Uterus (tissue), 4 donors: ENCODE measurements at places on chromosomes 2 and 18. TPM values are rescaled to one million over a fixed set of nuclear protein-coding genes. Genes with fewer than 3 reads are reported as not detected.

DNA sequence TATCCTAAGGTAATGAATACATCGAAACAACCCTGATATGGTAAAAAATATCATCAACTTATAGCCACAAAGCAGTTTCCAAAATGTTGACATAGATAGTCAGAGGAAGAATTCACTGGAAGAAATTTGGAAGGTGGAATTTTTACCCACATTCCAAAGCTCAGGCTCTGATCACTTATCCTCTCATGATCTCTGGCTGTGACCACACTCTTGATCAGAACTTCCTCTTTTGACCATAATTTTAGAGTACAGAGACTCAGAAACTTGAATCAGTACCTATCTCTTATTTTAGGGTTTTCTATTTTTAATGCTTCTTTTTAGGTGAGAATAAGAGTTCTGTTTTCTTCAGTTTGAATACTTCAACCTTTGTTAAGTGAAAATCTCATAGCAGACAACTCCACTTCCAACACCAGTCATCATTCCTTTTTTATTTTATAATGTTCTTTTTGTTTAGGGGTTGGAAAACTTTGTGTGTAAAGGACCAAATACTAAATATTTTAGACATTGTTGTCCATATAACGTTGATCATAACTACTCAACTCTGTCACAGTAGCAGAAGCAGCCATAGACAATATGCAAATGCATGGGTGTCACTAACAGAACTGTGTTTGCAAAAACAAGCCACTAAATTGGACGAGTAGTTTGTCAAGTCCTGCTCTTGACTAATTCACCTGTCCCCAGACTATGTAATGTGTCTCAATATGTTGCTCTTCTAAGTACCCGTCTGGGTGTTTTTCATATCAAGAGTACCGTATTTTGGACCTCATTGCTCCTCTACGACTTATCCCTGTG is 891.6 kb upstream of the CRIM1 start:
- no peaks in the 10 kb centered on the region for H3K4me1 ChIP-seq
- H3K27me3 ChIP-seq = no peaks in the 10 kb centered on the region
- no peaks in the 10 kb centered on the region for H3K36me3 ChIP-seq
- DNase-seq = no peak
- H3K4me3 ChIP-seq = no peak overlapping the region

GRCh38 chr2:186098821-186099220 is 360.2 kb downstream of the FSIP2 start:
- no peak overlapping the region for H3K27ac ChIP-seq
- no peak for DNase-seq
- no peak overlapping the region for H3K4me3 ChIP-seq
- no peaks in the 10 kb centered on the region for H3K4me1 ChIP-seq

DNA sequence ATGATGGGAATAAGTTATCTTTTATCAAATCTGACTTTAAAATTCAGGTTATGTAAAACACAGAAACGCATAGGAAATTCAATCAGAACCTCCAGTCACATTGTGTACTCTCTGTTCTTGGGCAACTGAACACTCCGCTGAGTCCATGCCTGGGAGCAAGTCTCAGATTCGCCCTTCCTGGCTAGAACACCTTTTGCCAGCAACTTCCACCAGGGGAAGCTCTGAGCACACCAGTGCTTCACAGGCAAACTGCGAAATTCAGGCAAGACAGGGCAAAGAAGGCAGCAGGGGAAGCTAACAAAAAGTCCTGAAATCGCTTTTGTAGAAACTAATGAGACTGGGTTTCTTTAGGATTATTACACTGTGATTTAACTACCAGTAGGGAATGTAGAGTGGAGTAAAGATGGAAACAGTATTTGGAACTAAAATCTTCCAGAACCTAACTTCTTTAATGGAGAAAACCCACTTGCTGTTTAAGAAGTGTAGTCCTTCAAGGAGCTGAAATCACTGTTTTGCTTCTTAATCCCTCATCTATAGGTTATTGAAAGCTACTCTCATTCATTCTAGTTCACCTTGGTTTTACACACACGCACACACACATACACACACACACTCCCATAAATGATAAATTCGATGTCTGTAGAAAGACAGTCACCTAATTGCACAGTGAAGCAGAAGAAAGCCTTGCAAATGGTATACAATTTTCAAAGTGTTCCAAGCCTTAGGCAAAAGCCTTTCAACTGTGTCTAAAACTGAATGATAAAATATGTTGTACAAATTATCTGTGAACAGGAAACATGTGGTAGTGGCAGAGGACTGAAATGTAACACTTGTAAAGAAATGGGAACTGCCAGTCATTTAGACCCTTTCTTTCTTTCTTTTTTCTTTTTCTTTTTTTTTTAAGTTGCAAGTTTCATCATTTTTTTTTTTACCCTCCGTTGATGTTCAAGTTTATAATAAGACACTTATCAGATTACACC is 214.5 kb downstream of the TMEM182 start:
- H3K27me3 ChIP-seq = no peaks in the 10 kb centered on the region
- H3K4me1 ChIP-seq = no peaks in the 10 kb centered on the region
- no peak overlapping the region for H3K4me3 ChIP-seq

DNA sequence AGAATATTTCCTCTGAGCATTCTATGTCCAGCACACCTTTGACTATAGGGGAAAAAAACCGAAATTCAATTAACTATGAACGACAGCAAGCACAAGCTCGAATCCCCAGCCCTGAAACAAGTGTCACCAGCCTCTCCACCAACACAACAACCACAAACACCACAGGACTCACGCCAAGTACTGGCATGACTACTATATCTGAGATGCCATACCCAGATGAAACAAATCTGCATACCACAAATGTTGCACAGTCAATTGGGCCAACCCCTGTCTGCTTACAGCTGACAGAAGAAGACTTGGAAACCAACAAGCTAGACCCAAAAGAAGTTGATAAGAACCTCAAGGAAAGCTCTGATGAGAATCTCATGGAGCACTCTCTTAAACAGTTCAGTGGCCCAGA is 79.4 kb upstream of the FAM117B start:
- H3K4me1 ChIP-seq = no peaks in the 10 kb centered on the region
- no peak overlapping the region for H3K27ac ChIP-seq
- no peak overlapping the region for H3K4me3 ChIP-seq
- H3K36me3 ChIP-seq = no peaks in the 10 kb centered on the region
- H3K27me3 ChIP-seq = no peaks in the 10 kb centered on the region

DNA sequence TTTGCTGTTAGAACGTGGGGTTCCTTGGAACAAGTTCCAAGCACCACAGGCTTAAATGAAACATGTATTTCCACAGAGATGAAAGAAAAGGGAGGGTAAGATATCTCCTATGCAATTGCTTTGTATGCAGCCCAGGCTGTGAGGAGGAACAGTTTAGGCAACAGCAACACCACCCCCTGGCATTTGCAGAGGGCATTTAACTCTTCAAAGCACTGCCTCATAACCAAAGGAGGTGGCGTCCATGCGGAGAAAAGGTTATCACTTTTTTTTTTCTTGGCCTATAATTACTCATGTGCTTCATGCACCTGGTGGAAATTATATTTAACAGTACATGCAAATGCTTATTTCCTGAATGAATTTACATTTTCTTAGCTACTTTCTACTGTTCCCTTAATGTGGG is 286.0 kb downstream of the LPIN1 start:
- H3K4me3 ChIP-seq = no peak overlapping the region
- H3K4me1 ChIP-seq = no peaks in the 10 kb centered on the region
- no peak overlapping the region for H3K27ac ChIP-seq
- no peaks in the 10 kb centered on the region for H3K27me3 ChIP-seq
- no peaks in the 10 kb centered on the region for H3K36me3 ChIP-seq

- no peaks in the 10 kb centered on the region for H3K4me1 ChIP-seq
- no peak overlapping the region for H3K27ac ChIP-seq
Measured at GRCh38 chr18:39406941-39407340, 1841.3 kb upstream of the CELF4 start.

DNA sequence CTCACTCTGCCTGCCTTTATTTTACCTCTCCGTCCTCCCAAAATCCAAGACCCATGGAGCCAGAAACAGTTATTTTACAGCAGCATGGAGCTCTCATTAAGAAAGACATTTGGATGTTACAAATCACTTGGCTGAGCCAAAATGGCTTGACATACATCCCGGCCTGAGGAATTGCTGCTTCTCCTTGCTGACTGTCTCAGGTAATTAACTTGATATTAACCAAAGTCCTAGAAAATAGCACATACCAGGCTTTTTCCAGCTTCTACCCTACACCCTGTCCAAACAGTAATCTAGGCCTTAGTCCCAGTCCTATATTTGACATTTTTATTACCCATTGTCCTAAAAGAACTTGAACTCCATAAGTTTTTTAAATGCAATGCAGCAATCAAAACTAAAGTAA is 205.0 kb downstream of the TMX3 start:
- no peak overlapping the region for H3K4me3 ChIP-seq
- H3K4me1 ChIP-seq = no peaks in the 10 kb centered on the region
- H3K27ac ChIP-seq = no peak overlapping the region

DNA sequence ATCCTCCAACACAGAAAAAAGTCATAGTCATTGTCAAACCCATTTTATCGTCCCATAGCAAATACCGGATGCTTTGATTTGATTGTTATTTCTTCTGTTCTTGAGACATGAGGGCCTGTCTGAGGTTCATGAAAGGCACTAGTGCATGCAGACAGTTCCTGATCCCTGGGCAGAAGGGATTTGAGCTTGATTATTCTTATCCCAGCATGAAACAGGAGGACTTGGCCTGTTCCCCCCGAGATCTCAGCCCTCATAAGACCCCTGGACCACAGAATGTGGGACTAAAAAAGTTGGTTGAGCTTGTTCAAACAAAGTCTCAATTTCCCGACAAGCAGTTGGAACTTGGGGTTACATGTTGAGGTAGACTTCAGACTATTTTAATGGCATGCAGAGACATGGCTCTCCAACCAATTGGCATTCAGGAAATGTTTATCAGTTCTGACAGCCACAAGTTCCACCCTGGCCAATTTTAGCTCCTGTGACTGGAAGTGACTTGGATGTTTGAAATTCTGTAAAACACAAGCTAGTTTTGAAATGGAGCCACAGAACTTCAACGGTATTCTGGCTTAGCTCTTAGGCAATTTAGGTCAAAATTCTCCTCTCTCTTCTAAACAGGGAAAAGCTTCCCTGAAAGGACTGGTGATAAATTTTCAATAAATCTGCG is 366.9 kb upstream of the SLC14A2 start:
- H3K4me3 ChIP-seq = no peak overlapping the region
- DNase-seq = no peak
- H3K27ac ChIP-seq = no peak overlapping the region
- H3K36me3 ChIP-seq = no peaks in the 10 kb centered on the region
- H3K27me3 ChIP-seq = no peaks in the 10 kb centered on the region

- H3K36me3 ChIP-seq = no peaks in the 10 kb centered on the region
- no peak overlapping the region for H3K4me3 ChIP-seq
- no peak for DNase-seq
- no peak overlapping the region for H3K27ac ChIP-seq
Measured at GRCh38 chr2:190933361-190933760, 52.7 kb downstream of the GLS start.

- DNase-seq = peak; percentile 64
- no peaks in the 10 kb centered on the region for H3K27me3 ChIP-seq
- H3K36me3 ChIP-seq = no peaks in the 10 kb centered on the region
- peaks cover 24% of the 10 kb centered on the region for H3K4me1 ChIP-seq
- H3K4me3 ChIP-seq = peak overlapping the region; percentile 95
- peak overlapping the region; percentile 99 for H3K27ac ChIP-seq
Measured at GRCh38 chr2:218400167-218400929, 680 bp downstream of the CTDSP1 start.

GRCh38 chr2:174524527-174524926 is 37.7 kb upstream of the GPR155 start:
- H3K27me3 ChIP-seq = no peaks in the 10 kb centered on the region
- no peak overlapping the region for H3K4me3 ChIP-seq
- H3K4me1 ChIP-seq = no peaks in the 10 kb centered on the region
- H3K27ac ChIP-seq = no peak overlapping the region
- no peaks in the 10 kb centered on the region for H3K36me3 ChIP-seq

- H3K4me1 ChIP-seq = no peaks in the 10 kb centered on the region
- H3K4me3 ChIP-seq = no peak overlapping the region
- no peaks in the 10 kb centered on the region for H3K27me3 ChIP-seq
- no peak for DNase-seq
Measured at GRCh38 chr18:42636309-42636708, 479.2 kb downstream of the RIT2 start.

GRCh38 chr2:10254373-10255188 is 48.1 kb upstream of the HPCAL1 start:
- H3K36me3 ChIP-seq = no peaks in the 10 kb centered on the region
- no peak overlapping the region for H3K27ac ChIP-seq
- no peaks in the 10 kb centered on the region for H3K27me3 ChIP-seq
- no peak overlapping the region for H3K4me3 ChIP-seq

DNA sequence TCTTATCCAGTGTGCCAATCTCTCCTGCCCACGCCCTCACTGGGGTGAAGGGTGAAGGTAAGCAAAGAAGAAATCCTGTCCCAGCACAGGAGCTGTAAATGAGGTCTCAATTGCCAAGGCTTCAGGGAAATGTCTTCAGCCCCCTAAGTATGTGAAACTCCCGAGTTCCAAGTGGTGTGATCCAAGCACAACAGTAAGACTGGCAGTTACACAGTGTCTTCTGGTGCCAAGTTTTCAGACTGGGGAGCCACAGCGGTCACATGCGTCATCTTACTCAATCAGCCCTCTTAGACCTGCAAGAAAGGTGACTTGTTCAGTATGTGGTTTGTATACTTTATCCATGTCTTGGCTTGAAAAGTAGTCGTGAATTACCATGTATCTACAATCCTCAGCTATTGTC is 55.0 kb upstream of the SPRED2 start:
- no peak overlapping the region for H3K4me3 ChIP-seq
- H3K4me1 ChIP-seq = no peaks in the 10 kb centered on the region
- H3K27me3 ChIP-seq = no peaks in the 10 kb centered on the region
- H3K36me3 ChIP-seq = no peaks in the 10 kb centered on the region

DNA sequence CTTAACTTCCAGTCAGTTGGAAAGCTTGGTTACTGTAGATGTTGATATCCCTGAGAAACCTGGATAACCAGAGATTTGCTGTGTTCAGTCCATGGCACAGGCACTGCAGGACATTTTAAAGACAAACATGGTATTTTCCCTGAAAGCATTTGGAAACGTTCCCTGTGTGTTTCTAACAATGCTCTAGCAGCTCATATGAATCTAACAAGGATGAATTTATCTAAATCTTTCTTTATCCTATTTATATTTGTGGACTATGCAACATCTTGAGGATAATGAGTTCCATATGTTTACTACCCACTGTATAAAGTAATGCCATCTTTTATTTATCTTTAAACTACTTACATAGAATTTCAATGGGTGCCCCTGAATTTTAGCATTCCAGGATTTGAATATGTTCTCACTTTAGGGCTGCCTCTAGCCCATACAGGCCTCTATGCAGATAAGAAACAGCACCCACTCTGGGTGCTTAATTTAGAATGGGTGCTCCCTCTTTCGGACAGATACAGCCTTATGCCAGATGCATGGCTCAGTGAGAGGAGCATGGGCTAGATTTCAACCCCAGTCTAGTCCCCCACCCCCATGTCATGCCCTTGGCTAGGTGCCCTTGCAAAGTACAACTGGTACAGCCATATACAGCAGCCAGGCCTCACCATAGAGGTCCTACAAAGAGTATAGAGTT is 50.6 kb upstream of the NEMP2 start:
- H3K4me3 ChIP-seq = no peak overlapping the region
- no peak overlapping the region for H3K27ac ChIP-seq
- DNase-seq = no peak
- no peaks in the 10 kb centered on the region for H3K4me1 ChIP-seq

GRCh38 chr2:133844214-133844892 is 276.1 kb upstream of the NCKAP5 start:
- no peak overlapping the region for H3K4me3 ChIP-seq
- no peaks in the 10 kb centered on the region for H3K36me3 ChIP-seq
- peak; percentile 33 for DNase-seq
- H3K4me1 ChIP-seq = no peaks in the 10 kb centered on the region
- H3K27me3 ChIP-seq = no peaks in the 10 kb centered on the region

ANKRD53 gene
- total RNA-seq = 3.7 TPM

PROC gene
- not detected for total RNA-seq

TSPYL6 gene
- 0.18 TPM for total RNA-seq

C2orf78 gene
- total RNA-seq = not detected

ZAP70 gene
- 11.2 TPM for total RNA-seq
